ENCODE measurements at places on chromosomes 6 and 20.

GRCh38 chr20:16528078-16528477, 45.2 kb downstream of the KIF16B start:
- DNase-seq = no peak

DNA sequence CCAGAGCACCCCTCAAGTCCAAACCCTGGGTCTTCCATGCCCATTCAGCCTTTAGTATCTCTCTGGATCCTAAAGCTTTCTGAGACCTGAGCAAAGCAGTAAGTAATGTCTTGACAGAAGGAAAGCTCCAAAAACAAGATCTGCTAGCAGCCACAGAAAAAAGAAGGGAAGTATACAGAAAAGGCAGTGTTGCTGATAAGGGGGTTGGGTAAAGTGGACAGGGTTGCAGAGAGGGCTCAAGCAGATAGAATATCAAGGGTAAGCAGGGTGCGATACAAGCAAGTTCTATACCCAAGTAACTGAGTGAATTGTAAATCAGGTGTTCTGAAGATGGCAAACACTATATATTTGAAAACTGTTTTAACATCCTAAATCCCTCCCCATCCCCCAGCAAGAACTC, 113.4 kb upstream of the CARMIL1 start:
- DNase-seq = no peak

- peak; percentile 28 for DNase-seq
These were observed 81.6 kb downstream of the FOXA2 start for GRCh38 chr20:22502731-22503191.

GRCh38 chr20:19121463-19121862, 91.0 kb upstream of the SLC24A3 start:
- DNase-seq = no peak

GRCh38 chr6:125267806-125268523, 33.8 kb downstream of the HDDC2 start:
- no peak for DNase-seq

DNA sequence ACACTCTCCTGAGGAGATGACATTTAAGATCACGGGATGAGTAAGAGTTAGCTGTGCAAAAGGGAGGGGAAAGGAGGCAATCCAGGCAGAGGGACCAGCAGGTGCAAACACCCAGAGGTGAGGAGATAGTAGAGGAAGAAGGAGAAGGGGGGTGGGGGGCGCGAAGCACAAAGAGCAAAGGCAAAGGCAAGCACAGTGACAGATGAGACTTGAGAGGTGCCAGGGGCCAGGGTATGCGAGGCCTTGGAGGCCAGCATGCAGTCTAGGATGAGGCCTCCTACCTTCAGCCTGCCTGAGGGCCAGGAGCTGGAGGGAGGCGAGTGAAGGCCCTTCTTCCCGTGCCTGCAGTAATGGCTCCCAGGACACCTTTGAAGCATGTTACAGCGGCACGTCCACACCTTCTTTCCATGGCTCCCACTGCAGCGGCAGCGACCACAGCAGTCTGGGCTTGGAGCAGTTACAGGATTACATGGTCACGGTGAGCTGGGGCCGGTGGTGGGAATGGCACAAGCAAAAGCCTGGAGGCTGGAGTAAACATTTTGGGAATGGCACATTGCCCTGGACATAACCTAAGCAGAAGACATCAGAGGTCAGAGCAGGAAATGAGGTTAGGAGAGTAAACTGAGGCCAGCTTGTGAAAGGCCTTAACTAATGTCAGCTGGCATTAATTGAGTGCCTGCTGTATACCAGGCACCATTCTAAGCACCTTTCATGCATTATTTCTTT, 18.6 kb downstream of the CCM2L start:
- peak; percentile 87 for DNase-seq

DNA sequence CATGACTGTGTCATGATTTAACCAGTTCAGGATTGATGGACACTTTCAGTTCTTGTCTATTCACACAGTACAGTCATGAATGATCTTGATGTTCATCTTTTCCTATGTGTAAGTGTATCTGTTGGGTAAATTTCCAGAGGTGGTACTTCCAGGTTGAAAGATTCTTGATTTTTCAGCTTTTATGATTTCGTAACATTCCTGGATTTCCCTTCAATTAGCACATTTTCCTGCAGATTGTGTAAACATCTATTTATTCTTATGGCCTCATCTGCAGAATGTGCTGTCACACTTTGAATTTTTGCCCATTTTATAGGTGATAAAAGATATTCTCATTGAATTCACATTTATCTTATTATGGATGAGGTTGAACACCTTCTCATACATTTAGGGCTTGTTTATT, 222.0 kb upstream of the FOXQ1 start:
- DNase-seq = no peak

GRCh38 chr6:141513830-141514229, 618.9 kb upstream of the GJE1 start:
- no peak for DNase-seq

DNA sequence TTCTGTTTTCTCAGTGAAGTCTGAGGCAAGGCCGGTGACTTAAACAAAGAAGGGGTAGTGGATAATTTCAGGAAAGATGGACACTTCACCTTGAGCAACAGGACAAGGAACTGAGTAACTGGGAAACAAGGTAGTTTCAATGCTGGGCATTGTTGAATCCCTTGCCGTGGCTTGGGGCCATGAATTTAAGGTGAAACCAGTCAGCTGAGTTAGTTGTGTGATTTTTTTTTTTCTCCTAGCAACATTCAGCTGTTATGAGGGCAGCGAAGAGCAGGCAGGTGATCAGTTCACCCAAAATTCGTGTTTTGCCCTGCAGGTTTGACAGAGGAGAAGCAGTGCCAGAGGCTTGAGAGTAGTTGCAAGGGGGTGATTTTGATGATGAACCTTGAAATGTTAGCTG, 6.8 kb downstream of the BICRAL start:
- no peak for DNase-seq

DNA sequence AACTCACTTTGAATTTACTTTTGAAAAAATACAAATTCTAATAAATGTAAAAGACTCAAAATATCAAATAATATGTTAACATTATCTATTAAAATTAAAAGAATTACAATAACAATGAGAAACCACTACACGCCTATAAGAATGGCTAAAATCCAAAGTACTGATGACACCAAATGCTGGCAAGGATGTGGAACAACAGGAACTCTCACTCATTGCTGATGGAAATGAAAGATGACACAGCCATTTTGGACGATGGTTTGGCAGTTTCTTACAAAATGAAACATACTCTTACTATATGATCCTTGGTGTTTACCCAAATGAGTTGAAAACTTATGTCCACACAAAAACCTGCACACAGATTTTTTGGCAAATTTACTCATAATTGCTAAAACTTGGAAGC, 15.6 kb upstream of the STX11 start:
- no peak for DNase-seq

DNA sequence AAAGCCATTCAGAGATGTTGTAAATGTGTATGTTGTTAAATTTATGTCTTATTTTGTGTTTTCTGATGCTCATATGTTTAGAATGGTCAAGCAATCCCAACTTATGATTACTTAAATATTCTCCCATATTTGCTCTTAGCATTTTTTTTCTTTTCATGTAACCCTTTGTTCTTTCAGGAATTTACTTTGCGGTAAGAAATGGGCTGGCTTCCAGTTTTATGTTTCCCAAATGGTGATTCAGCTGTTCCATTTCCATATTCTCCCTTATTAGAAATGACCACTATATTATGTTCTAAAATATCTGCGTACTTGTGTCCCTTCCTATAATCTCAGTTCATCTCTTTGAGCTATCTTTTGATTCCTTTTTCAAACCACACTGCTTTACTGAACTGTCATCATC, 113.7 kb downstream of the CDH26 start:
- no peak for DNase-seq

DNA sequence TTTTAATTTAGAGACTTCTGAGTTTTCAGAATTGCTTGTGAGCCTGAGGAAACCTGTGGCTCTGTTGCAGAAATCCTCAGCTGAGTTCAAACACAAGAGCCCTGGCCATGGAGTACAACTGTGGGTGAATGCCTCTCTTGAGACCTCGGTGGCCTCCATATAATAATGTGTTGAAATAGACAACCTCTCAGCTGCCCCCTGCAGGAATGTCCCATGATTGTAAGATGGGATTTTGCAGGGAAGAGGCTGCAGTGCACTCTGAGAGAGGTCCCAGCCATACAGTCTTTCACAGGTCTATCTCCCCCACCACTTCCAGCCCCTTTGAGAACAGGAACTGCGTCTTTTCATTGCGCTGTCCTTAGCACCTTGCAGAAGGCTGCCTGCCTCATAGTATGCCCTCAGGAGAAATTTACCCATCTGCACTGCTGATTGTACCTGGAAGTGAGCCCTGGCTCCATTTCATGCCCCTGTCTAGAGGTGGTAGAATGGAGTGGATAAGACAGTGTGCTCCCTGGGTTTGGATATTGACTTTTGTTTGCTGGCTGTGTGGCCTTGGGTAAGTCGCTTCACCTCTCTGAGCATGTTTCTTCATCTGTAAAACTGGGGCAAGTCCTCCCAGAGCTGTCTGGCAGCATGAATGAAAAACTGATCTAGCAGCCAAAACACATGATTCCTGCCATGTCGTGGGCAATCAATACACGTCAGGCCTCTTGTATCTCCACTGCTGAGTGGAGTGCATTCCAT, 16.8 kb upstream of the CDH22 start:
- no peak for DNase-seq

- DNase-seq = no peak
These were observed 263.0 kb upstream of the PLCB4 start for GRCh38 chr20:8805737-8806442.

- no peak for DNase-seq
These were observed 1.2 kb upstream of the ZNF184 start for GRCh38 chr6:27474172-27474465.

DNA sequence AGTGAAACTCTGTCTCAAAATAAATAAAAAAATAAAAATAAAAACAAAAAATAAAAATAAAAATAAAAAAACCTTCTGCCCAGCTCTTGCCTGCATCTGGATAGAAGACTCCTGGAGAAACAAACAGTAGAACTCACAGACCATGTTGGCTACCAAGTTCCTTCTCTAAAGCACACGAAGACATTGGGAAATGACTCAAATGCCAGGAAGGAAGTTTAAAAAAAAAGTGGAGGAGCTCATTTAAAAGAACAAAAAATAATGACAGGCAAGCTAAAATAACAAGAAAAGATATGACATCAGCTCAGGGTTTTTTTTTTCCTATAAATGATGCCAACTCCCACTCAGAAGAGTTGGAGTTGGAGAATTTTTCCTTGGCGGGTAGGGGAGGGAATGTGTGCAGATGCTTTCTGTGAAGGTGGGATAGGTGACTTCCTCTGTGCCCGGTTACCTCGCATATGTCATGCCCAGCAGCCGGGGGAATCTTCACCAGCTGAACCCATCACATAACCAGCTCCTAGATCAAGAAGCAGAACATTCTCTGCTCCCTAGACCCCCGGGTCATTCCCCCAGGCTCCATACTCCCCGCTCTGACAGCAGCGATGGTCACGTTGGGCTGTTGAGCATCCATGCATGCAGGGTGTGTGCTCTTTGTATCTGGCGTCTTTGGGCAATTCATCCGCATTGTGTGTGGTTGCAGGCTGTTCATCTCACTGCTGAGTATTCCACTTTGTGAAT, 17.3 kb upstream of the CD93 start:
- no peak for DNase-seq

DNA sequence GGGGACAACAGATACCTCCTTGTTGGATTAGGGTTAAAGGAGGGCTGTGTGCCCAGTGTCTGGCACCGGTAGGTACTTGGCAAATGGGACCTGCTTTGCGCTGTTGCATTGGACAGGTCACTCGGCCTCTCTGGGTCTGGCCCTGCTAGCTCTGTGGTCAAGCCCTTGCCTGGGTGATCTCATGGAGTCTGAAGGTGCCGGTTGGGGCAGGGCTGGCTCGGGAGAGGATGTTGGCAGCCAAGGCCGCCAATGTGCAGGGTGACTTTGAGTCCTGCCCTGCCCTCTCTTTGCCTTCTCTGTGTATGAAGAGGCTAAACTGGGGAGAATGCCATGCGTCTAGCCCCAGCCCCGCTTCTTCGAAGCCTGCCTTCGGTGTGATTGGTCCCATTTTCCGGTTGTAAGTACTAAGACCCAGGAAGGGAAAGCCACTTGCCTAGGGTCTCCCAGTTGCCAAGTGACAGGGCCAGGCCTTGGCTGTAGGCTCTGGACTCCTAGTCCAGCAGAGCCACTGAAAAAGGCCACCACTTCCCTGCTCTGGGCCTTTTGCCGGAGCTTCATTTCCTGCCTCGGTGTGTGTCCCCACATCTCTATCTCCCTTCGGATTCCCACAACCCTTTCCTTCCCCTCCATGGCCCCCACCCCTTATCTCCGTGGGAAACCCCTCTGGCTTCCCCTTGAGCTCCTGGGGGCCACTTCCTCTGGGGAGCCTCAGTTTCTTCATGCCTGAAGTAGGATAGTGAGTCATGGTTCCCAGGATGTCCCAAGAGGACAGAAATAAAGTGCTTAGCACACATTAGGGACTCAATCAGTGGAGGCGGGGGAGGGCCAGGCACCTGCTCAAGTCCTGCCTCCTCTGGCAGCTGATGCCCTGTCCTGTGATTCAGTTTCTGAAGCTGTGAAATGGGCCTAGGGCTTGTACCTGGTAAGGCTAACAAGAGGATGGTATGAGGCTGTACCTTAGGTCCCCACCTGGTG, 3.9 kb downstream of the SRC start:
- DNase-seq = no peak

GRCh38 chr20:10793766-10794165, 120.0 kb upstream of the JAG1 start:
- DNase-seq = no peak

- no peak for DNase-seq
These were observed 205.8 kb downstream of the ISM1 start for GRCh38 chr20:13426870-13427269.

DNA sequence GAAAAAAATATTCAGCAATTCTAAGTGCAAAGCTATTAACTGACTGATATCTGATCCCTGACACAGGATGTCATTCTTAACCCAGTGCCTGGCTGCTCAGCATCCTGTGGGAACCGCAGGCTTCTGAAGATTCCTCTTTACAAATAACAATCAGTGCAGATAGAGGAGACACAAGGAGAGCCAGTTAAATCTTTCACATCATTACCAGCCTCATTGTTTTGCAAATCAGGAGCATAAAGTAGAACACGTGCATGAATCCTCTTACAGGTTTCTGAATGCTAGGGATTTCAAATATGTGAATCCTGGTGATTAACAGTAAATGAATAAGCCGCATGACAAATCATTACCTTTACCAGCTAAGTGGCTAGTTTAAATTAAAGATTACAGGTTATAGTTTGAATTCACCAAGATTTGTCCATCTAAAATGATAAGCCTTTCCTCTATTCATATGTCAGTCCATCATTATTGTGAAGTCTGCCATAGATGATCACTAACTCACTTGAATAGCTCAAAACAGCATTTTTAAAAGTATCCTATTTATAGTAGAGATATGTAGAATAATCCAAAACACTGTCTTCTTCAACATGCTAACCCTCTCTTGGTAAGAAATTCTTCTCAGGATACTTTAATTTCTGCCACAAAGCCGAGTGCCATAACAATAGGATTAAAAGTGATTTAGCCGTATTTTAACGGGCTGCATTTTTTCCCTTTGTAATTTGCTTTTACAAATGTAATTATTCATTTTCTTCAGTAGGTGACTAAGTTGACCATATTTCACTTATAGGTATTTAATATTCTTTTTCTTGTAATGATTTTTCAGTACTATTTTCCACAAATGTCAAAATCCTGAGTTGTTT, 367.3 kb upstream of the EPHA7 start:
- DNase-seq = peak; percentile 17

DNA sequence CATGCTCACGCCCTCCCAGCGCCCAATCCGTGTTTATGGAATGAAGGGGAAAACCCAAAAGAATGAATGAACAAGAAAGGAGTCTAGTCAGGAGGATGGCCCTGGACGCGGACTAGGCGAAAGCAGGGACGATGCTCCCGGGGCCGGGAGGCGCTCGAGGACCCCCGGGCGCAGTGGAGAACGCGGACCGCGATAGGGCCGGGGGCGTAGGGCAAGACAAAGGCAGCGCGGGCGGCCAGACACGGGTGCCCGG, 758 bp downstream of the GCLC start:
- no peak for DNase-seq

GRCh38 chr20:46251211-46251673, 57.1 kb downstream of the CDH22 start:
- DNase-seq = no peak
